IMR-90 (cell line): ENCODE measurements at places on chromosomes 6 and 20. TPM values are rescaled to one million over a fixed set of nuclear protein-coding genes. Genes with fewer than 3 reads are reported as not detected.
A peak's percentile ranks its signal among the peaks of the same experiment; 100 is the strongest.

DNA sequence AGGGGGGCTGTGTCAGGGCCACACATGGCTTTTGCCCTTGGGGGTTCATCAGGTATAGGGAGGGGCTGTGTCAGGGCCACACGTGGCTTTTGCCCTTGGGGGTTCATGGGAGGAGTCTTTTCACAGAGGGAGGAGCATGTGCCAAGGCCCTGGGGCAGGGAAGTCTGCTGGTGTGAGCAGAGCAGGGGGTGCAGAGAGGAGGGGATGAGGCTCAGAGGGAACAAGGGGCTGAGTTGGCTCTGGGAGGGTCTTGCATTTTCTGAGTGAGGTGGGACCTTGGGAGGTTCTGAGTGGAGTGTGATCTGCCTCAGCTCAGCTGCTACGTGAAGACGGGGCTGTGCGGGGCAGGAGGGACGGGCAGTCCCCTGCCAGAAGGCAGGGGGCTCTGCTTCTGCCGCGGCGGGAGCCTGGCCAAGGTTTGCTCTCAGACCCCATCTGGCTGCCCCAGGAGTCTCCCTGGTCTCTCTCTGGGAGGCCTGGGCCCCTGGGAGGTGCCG, 6.0 kb upstream of the SOX18 start:
- H3K36me3 ChIP-seq, result no peaks in the 10 kb centered on the region
- no peak for DNase-seq
- H3K4me3 ChIP-seq, result no peak overlapping the region
- H3K27me3 ChIP-seq, result peaks cover 20% of the 10 kb centered on the region; the same call in 1 of the 2 replicates
- peaks cover 5% of the 10 kb centered on the region for H3K4me1 ChIP-seq
- H3K27ac ChIP-seq, result no peak overlapping the region

DNA sequence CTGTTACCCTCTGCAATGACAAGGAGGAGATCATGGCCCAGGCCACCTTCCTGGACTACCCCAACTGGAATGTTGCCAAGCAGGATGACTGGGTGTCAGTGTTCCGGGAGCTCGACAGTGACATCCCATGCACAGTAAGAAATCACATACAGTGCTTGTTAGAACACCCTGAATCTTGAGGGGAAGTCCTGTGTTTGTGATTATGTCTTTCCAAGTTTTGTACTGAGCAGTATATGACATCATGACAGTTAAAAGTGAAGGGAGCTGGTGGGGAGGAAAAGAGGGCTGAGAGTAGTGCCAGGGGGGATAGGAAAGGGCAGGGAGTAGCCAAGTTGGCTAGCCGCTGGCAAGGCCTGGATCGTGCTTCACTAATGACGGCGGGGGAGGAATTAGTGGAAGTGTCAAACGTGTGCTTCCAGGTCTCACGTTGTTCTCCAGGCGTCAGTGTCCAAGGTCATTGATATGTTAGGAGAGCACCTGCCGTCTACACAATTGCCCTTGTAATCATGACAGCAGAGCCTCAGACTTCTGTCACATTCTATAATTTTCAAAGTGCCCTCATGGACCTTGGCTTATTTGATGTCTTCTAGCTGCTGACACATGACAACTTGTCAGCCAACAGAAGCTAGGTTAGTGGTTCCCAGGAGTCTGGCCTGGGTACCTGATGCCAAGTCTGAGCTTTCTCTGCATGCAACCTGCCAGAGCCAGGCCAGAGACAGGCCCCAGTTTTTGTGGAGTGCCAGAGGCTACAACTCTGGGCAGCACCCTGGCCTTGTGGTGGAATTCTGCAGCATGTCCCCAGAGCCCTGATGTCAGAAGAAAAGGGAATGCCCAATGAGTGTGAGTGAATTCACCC, 18.8 kb downstream of the CFAP61 start:
- no peaks in the 10 kb centered on the region for H3K36me3 ChIP-seq
- H3K27me3 ChIP-seq, result peaks cover 23% of the 10 kb centered on the region
- no peak for DNase-seq
- no peaks in the 10 kb centered on the region for H3K4me1 ChIP-seq
- no peak overlapping the region for H3K4me3 ChIP-seq
- no peak overlapping the region for H3K27ac ChIP-seq

GRCh38 chr6:71888756-71889340, 2.5 kb downstream of the RIMS1 start:
- no peaks in the 10 kb centered on the region for H3K36me3 ChIP-seq
- no peak overlapping the region for H3K4me3 ChIP-seq
- peaks cover 18% of the 10 kb centered on the region for H3K27me3 ChIP-seq
- no peak for DNase-seq
- H3K4me1 ChIP-seq, result peaks cover 3% of the 10 kb centered on the region; the same call in 1 of the 2 replicates

GRCh38 chr6:52839124-52840055, 1.2 kb downstream of the GSTA5 start:
- no peaks in the 10 kb centered on the region for H3K4me1 ChIP-seq
- no peaks in the 10 kb centered on the region for H3K36me3 ChIP-seq
- H3K27me3 ChIP-seq, result peaks cover 10% of the 10 kb centered on the region
- H3K27ac ChIP-seq, result no peak overlapping the region
- no peak overlapping the region for H3K4me3 ChIP-seq

- no peak overlapping the region for H3K4me3 ChIP-seq
- no peak overlapping the region for H3K27ac ChIP-seq
- H3K27me3 ChIP-seq, result no peaks in the 10 kb centered on the region
- no peaks in the 10 kb centered on the region for H3K4me1 ChIP-seq
- no peak for DNase-seq
- no peaks in the 10 kb centered on the region for H3K36me3 ChIP-seq
Measured at GRCh38 chr20:56229812-56230211, 18.7 kb upstream of the MC3R start.

GRCh38 chr6:12289365-12289919, 719 bp upstream of the EDN1 start:
- DNase-seq, result peak; percentile 74
- H3K27me3 ChIP-seq, result no peaks in the 10 kb centered on the region
- peaks cover 12% of the 10 kb centered on the region for H3K4me1 ChIP-seq
- peak overlapping the region; percentile 83 for H3K27ac ChIP-seq

DNA sequence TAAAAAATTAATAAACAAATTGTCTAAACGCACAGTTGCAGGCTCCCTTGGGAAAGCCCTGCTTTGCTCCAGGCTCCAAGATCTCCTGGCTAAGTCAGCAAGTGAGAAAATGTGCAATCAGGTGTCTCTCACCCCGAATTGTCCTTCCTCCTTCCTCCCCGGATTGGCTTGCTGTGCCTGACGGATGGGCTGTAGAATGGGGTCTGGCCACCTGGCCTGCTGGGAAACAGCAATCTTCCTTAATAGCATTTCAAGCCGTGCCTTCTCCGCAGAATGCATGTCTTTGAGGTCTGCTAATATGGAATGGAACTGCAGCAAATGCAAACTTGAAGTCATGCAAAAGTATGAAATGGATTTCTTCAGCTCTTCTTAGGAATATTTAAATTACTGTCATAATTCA, 43.7 kb upstream of the CDKAL1 start:
- H3K27ac ChIP-seq, result no peak overlapping the region
- H3K4me1 ChIP-seq, result no peaks in the 10 kb centered on the region
- peaks cover 28% of the 10 kb centered on the region for H3K36me3 ChIP-seq
- H3K27me3 ChIP-seq, result no peaks in the 10 kb centered on the region
- H3K4me3 ChIP-seq, result no peak overlapping the region

DNA sequence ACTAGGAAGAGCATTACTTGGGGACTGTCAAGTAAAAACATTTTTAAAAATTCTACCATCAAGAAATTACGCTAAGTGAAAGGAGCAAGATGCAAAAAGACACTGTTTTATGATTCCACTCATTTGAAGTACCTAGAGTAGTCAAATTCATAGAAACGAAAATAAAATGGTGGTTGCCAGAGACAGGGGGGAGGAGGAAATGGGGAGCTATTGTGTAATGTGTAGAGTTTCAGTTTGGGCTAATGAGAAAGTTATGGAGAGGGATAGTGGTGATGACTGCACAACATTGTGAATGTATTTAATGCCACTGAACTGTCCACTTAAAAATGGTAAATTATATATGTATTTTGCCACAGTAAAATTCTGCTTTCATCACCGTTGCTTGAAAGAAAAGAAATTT, 83.8 kb downstream of the UST start:
- no peak overlapping the region for H3K27ac ChIP-seq
- DNase-seq, result no peak
- no peak overlapping the region for H3K4me3 ChIP-seq
- no peaks in the 10 kb centered on the region for H3K27me3 ChIP-seq

- H3K27me3 ChIP-seq, result no peaks in the 10 kb centered on the region
- no peak overlapping the region for H3K27ac ChIP-seq
- no peaks in the 10 kb centered on the region for H3K4me1 ChIP-seq
- no peak overlapping the region for H3K4me3 ChIP-seq
- H3K36me3 ChIP-seq, result no peaks in the 10 kb centered on the region
Measured at GRCh38 chr6:26260110-26260637, 104.8 kb upstream of the BTN3A2 start.

GRCh38 chr6:167648501-167649278, 178.0 kb upstream of the AFDN start:
- H3K27me3 ChIP-seq, result no peaks in the 10 kb centered on the region
- H3K27ac ChIP-seq, result no peak overlapping the region
- no peak for DNase-seq

DNA sequence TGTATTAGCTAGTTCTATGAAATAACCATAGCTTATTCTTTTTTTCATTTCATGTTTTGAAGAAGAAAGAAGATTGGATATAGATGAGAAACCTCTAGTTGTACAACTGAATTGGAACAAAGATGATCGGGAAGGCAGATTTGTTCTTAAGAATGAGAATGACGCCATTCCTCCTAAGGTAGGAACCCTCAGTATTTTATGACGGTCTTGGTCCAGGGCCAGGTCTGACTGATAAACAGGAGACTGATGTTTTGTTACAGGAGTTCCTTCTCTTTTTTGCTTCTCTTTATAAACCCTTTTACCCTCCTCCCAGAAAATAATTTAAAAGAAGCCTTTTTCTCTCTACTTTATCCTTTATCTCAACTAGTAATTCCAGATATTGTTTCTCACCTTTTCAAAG, 43.6 kb downstream of the AFDN start:
- H3K4me3 ChIP-seq, result no peak overlapping the region
- H3K4me1 ChIP-seq, result no peaks in the 10 kb centered on the region
- no peak for DNase-seq

DNA sequence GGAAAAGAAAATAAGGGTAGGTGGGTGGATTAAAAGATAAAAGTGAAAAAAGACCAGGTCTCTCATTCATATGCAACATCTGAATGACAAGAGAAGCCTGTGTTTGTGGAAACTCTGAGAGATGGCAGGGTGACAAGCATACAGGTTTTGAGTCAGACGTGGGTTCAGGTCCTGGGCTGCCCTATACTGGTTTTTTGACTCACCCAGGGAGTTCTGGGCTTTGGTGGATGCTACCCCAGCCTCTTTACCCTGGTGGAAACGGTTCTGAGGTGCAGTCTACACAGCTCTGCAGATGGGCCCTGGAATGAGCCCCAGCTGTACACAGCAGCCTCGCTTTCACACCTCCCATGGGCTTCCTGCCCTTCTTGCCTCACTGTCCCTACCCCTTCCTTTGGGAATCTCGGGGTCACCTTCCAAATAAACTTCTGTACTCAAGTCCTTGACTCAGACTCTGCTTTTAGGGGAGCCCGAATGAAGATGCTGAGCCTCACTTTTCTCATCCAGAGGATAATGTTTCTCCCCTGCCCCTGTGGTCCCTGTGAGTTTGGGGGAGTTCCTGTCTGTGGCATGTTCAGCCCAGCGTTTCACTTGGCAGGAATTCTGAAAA, 77.7 kb upstream of the CLDN20 start:
- H3K36me3 ChIP-seq, result no peaks in the 10 kb centered on the region
- no peaks in the 10 kb centered on the region for H3K27me3 ChIP-seq
- no peak overlapping the region for H3K4me3 ChIP-seq
- peak; percentile 23 for DNase-seq

DNA sequence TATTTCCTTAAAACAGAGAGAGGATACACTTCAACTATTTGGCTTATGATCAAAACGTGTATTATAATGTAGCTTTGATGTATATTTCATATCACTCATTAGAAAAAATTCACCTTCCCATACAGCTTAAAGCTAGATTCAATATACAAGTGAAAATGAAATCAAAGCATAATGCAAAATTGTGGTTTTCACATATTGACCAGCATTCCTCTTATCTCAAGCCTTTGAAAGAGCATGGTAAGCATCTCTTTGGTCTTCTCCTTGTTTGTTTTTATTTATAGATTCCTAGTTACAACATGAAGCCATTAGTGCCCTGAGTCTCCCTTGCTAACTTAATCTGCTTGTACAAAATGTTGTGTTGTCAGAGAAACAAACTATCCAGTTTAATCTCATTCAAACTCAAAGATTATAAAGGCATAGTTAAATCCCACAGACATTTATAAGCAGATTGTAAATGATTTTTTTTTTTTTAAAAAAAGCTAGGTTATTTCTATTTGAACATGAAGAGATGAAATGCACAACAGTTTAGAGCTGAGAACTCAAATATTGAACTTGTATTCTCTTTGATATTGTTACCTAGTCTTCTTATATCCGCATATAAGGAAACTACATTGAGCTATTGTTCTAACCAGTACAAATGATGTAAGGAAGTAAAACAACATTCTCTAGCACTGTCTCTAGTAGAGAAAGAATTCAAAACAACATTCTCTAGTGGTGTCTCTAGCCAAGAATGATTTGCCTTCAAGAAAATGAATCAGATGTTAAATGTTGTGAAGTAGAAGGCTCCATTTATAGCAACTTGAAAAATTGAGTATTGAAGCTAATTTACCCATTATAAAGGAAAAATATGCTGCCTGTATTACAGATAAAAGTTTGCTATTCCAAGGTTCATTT, 31.2 kb upstream of the SMIM28 start:
- H3K27me3 ChIP-seq, result peaks cover 14% of the 10 kb centered on the region
- H3K36me3 ChIP-seq, result no peaks in the 10 kb centered on the region
- H3K4me1 ChIP-seq, result no peaks in the 10 kb centered on the region
- DNase-seq, result peak; percentile 19
- H3K27ac ChIP-seq, result no peak overlapping the region
- no peak overlapping the region for H3K4me3 ChIP-seq

DNA sequence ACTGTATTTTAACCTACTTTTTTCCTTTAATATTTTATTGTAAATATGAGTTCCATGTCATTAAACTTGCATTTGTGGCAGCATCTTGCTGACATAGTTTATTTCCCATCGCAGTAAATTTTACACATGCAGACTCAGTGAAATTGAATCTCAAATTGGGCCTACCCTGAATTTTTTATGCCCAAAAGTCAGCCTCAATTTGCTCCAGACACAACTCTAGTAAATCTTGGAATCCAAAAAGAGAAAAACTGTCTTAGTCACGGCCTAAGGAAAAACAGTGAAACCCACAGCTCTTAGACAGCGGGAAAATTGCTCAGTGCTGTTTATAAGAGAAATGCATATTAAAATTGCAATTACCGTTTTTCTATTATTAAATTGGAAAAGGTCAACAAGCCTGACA, 85.3 kb upstream of the PCSK2 start:
- no peak overlapping the region for H3K4me3 ChIP-seq
- no peaks in the 10 kb centered on the region for H3K27me3 ChIP-seq
- no peak overlapping the region for H3K27ac ChIP-seq
- no peaks in the 10 kb centered on the region for H3K4me1 ChIP-seq

GRCh38 chr6:38897507-38897906, 151.1 kb upstream of the GLP1R start:
- no peaks in the 10 kb centered on the region for H3K27me3 ChIP-seq
- DNase-seq, result no peak
- H3K36me3 ChIP-seq, result no peaks in the 10 kb centered on the region
- no peak overlapping the region for H3K4me3 ChIP-seq
- H3K4me1 ChIP-seq, result no peaks in the 10 kb centered on the region

Gene XKR7
- not detected in 2 replicates for polyA plus RNA-seq

Gene TPD52L1
- polyA plus RNA-seq, result 13.5 and 13.7 TPM in 2 replicates

Gene CCM2L
- polyA plus RNA-seq, result not detected in 2 replicates

Gene RIMS1
- polyA plus RNA-seq, result 0.44 and 0.46 TPM in 2 replicates

Gene ZC2HC1B
- polyA plus RNA-seq, result not detected in 2 replicates

Gene FOXC1
- 4.0 and 4.7 TPM in 2 replicates for polyA plus RNA-seq

Gene PSORS1C1
- 1.1 and 2.1 TPM in 2 replicates for polyA plus RNA-seq

Gene SLC22A1
- polyA plus RNA-seq, result 0.09 and 0.10 TPM in 2 replicates
